Adipocyte (in vitro differentiated cells): ENCODE measurements at places on chromosomes 16 and 17.

GRCh38 chr17:83054518-83055125 lies 24.8 kb upstream of the METRNL start:
- no peak for DNase-seq

- DNase-seq, result no peak
These were observed 8.4 kb downstream of the ZDHHC1 start for GRCh38 chr16:67407788-67408452.

DNA sequence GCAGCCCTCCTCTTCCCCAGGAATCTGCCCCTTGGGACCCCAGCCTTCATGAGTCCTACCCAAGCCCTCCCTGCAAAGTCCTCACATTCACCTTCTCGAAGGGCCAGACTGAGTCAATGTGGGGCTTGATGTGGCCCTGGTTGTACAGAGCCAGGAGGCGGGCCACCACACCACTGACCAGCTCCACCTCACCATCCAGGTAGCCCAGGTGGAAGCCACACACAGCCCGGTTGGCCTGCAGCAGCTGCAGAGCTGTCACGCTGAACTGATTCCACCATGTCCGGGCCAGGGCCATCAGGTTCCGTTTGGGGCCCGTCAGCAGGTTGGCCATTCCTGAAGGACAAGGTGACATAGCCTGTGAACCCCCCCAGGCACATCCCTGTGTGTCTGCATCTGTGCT lies 6.0 kb downstream of the VAT1 start:
- no peak for DNase-seq

DNA sequence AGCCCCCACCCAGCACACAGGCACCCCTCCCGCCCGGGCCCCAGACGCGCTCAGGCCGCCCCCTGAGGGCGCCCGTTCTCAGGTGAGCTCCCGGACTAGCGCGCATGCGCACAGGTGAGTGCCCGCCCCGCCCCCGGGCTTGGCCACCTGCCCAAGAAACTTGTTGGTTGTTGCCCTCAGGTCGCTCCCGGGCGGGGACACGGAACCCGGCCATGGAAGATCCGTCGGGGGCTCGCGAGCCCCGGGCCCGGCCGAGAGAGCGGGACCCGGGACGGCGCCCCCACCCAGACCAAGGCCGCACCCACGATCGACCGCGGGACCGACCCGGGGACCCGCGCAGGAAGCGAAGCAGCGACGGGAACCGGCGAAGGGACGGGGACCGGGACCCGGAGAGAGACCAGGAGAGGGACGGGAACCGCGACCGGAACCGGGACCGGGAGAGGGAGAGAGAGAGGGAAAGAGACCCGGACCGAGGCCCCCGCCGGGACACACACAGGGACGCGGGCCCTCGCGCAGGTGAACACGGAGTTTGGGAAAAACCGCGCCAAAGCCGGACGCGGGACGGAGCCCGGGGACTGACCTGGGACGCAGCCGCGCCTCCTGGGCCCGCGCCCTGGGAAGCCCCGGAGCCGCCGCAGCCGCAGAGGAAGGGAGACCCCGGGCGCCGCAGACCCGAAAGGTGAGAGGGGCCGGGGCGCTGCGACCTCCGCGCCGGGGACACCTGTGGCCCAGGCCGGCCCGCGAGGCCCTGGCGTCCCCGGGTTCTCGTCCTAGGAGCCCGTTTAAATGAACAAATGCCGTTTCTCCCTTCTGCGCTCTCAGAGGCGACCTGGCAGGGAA lies at the start of gene MARVELD3:
TSS of gene MARVELD3 (plus strand) at position 167 of the 840 bp plus-strand sequence. CDS start at position 213, 46 bp downstream.
- peak; percentile 16 for DNase-seq

DNA sequence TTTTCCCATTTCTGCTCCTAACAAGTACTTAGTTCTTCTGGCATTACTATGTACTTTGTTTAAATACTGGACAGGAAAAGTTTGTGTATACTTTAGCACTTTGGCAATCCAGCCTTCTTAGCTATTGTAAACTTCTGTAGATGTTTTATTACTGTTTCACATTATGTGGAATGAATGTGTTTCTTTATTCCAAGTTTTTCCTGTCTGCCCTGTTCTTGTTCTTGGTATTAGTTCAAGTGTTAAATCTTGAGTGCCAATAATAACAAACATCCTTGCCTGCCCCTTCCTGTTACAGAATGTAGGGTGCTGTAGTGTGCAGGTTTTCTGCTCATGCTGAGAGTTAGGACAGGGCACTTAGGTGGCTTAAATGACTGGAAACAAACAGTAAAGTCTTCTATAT lies 7.3 kb upstream of the CAPNS2 start:
- DNase-seq, result peak; percentile 53

- peak; percentile 18 for DNase-seq
These were observed 1.2 kb upstream of the MIF4GD start for GRCh38 chr17:75271955-75272847.

GRCh38 chr16:87132361-87133014 lies 184.7 kb downstream of the C16orf95 start:
- peak; percentile 96 for DNase-seq

DNA sequence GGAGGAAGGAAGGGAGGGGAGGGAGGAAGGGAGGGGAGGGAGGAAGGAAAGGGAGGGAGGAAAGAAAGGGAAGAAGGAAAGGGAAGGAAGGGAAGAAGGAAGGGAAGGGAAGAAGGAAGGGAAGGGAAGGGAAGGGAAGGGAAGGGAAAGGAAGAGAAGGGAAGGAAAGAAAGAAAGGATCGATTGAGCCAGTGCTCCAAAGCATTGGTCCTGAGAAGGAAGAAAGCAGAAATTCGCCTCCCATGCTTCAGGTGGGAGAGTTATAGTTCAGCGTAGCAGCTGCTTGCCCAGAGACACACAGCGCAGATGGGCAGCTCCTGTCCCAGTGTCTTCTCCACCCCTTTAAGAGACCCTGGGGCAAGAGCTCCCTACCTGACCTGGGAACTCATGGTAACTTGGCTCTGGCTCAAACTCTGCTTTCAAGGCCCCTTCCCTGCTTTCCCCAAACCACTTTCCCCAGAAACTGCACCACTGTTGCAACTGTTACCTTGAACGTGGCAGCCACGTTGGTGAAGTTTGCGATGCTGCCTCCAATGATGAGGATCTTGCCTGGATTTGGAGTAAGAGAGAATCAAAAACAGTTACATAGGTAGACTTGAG lies 14.4 kb downstream of the ACLY start:
- no peak for DNase-seq

- no peak for DNase-seq
These were observed 1.5 kb downstream of the THOC6 start for GRCh38 chr16:3025032-3026002.

DNA sequence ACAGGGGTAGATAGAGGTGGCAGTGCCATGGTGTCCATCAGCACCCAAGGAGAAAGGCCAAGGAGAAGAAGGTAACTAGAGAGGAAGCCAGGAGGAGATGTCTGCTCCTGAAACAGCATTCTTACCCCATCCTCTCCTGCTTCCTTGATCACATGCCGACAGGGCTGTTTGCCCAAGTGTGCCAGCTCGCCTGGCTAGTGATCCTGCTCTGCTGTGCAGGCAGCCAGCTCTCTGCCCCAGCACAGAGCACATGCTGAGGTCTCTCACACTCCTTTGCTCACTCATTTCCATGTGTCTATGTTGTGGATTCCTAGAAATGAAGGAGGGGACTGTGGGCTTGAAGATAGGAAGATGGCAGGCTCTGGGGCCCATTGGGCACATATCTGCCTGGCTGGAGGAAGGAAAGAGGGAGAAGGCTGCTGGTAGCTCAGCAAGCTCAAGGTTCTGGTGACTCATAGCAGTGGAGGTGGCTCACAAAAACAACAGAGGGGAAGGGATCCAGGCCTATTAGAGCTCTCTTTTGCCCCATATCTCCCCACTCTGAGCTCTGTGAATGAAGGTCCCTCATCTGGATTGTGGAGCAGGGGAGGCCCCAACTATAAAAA lies 54.3 kb downstream of the NEUROD2 start:
- peak; percentile 53 for DNase-seq

DNA sequence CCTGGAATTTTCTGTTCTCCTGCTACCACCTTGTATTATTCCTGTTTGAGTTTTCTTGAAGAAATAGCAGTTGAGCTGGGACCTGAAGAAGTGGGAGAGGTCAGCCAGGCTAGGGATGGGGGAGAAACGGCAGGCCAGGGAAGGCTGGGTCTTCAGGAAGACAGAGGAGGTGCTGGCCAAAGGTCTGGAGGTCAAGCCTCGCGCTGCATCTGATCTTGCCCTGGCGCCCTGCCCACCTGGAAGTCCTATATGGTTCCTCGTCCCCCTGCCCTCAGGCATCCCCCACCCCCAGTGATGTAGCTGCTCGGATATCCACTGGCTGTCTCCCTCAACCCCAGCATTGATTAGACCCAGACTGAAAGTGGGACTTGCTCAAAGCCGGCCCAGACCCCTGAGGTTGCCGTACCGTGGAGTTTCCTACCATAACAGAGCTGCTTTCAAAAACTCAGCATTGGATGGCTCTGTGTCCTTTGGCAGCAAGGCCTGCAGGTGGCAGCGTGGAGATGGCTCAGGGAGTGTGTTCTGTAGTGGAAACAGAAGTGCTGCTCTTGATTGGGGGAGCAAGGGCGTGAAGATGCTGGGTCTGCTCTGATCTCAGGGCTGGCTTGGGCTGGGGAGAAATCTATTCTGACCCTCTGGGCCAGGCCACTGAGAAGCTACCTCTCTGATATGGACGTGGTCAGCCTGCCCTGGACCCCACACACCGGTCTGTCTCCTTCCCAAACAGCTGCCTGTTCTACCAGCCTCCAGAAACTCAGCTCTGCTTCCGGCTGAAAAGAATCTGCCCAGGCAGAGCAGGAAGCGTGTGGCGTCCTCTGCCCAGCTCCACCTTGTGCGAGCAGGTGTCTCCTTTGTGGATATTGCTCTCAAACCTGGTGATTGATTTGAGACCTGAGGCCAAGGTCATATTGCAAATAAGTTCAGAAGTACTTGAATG lies 107.0 kb upstream of the CACNG5 start:
- peak; percentile 52 for DNase-seq

DNA sequence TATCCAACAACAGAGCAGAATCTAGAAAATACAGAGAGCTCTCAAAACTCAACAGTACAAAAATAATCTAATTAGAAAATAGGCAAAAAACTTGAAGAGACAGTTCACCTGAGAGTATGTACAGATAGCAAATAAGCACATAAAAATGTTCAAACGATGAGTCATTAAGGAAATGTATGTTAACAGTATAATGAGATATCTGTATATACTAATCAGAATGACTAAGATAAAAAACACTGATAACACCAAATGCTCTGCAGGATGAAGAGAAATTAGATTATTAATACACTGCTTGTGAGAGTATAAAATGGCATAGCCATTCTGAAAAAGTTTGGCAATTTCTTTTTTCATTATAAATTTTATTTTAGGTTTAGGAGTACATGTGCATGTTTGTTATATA lies 1307.6 kb upstream of the GOT2 start:
- no peak for DNase-seq

GRCh38 chr16:2829501-2830354 lies at the start of gene ZG16B:
Gene ZG16B (plus strand): TSS chr16:2830303. CDS start chr16:2830442, 139 bp downstream.
- DNase-seq, result no peak

GRCh38 chr17:45408611-45409421 lies 23.9 kb downstream of the ARHGAP27 start:
- DNase-seq, result peak; percentile 19

DNA sequence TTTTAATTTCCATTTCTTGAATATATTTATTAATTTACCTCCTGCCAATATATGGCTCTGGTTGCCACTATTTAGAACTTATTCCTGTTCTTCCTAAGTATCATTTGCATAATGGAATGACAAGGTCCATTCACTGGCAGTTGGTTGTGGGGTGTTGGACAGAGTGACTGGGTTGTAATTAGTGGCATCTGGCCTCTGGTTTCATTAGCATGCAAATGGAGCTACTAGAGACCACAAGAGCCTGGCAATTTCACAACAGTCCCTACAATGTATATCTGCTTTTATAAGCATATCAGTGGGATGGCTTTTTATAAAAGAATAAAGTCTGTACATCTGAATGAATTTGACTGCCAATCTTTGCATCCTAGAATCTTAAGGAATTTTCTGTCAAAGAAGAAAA lies 1030.9 kb upstream of the CDH8 start:
- no peak for DNase-seq

DNA sequence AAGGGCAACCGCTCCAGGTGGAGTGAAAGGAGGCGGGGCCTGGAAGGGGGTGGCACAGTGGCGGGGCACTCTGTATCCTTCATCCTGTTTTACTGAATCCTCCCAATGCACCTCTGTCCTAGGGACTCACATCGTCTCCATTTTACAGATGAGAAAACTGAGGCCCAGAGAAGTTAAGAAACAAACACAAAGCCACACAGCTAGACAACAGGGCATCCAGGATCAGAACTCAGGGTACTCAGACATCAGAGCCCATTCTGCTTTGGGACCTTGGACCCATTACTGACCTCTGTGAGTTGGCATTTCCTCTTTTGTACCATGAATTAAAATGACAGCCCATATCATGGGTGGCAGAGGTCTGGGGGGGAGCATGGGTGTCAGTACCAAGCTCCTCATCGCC lies 129.2 kb downstream of the CPPED1 start:
- no peak for DNase-seq

- no peak for DNase-seq
These were observed 256.9 kb upstream of the PMFBP1 start for GRCh38 chr16:72428681-72429376.

GRCh38 chr17:36183001-36183971 lies 6.8 kb upstream of the TBC1D3B start:
- DNase-seq, result peak; percentile 95

GRCh38 chr16:54340531-54340930 lies 53.9 kb upstream of the IRX3 start:
- DNase-seq, result no peak

DNA sequence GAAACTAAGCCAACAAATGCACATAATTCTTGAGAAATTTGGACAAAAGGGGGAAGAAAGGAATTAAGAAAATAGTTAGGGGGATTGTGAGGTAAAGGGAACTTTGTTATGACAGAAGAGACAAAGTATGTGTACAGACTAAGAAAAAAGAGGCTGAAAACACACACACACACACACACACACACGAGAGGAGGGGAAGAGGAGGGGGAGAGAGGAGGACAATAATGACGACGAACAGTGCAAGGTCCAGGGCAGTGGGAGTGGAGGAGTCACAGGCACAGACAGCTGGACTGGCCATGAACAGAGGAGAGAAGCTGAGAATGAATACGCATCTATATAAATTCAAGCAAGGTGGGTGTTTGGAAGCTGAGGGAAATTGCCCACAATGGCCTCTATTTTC lies 44.6 kb downstream of the MARVELD3 start:
- no peak for DNase-seq

DNA sequence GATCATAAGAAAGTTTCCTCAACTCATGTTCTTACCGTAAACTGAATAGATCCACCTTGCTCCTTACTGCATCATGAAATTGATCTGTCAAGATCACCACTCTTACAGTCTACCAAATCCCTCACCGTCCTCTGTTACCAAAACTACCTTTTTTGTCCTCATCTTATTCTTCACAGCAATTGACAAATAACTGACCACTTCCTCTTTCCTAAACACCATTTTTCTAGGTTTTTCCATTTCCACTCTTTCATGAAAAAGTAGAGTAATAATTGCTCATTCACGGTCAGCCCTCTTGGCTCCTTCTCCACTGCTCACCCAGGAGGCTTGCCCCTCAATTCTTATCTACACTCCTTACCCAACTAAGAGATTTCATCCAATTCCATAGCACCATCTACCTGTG lies 44.9 kb downstream of the ABCA5 start:
- no peak for DNase-seq

GRCh38 chr17:45190503-45191255 lies 29.0 kb downstream of the HEXIM2 start:
- DNase-seq, result no peak

GRCh38 chr17:37050920-37051319 lies 102.2 kb downstream of the AATF start:
- DNase-seq, result no peak
